Anterior cingulate cortex (tissue), 58 donors: ENCODE measurements at places on chromosomes 4 and X.

- DNase-seq = no peak
These were observed 52.4 kb upstream of the FHL1 start for GRCh38 chrX:136094962-136095361.

- DNase-seq = no peak
These were observed 163.1 kb upstream of the MID1 start for GRCh38 chrX:10783451-10783995.

DNA sequence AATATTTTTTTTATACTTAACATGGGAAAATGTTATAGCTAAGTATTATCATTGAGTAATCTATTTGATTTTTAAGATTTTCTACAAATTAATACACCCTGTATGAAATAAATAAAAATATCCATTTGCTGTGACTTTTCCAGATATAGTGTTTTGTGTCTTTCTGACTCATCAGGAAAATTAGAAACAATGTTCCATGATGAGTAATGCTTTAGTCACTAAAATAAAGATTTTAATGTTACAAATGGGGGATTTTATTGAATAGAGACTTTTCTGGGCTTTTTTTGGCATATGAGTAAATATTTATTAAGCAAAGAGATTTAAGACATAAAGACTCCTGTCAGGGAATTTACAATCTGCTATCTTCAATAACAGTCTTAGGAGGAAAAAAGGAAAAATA, 279.2 kb upstream of the NOCT start:
- DNase-seq = no peak

- no peak for DNase-seq
These were observed 1454.8 kb downstream of the FSTL5 start for GRCh38 chr4:160709026-160709425.

GRCh38 chr4:70183168-70183939, 12.2 kb upstream of the ODAM start:
- DNase-seq = no peak

DNA sequence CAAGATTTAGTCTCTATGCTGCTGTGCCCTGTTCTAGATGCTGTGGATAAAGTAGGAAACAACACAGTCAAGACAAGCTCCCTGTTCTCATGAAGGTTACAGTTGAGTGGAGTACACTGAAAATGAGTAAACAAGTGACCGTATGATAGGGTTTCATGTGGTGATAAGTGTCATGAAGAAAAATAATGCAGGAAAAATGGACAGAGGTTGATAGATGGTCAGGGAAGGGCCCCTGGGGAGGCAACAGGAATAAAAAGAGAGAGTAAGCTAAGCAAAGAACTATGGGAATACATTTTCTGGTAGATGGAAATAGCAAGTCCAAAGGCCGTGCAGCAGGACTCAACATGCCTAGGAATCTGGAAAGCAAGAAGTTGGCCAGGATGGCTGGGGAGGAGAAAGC, 394.0 kb downstream of the DTHD1 start:
- no peak for DNase-seq

- DNase-seq = no peak
These were observed 84.9 kb downstream of the GAB1 start for GRCh38 chr4:143421609-143422008.

GRCh38 chr4:129526812-129527211, 430.9 kb downstream of the C4orf33 start:
- DNase-seq = no peak

DNA sequence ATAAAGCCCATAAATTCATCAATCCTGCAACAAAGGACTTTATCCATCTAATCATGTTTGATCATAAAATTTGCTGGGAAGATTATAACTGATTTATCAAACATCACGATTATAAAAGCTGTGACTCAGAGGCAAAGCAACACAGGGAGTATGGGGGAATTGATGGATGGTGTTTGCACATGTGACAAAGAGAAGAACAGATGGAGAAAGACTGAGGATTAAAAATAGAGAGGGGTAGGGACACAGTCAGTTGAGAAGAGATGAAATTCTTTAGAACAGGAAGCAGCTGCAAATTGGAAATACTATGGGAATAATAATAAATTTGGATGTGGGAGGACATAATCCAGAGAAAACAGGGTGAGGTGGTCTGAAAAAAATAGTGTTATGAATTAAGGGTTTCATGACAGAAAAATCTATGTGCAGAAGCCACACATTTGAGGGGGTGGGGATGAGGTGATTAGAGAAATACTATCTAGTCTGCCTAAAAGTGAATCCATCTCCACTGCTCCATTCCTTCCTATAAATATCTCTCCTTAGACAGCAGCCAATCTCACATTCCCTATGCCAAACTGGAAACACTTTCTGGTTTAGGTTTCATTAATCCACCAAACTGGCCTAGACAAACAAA, 6.2 kb downstream of the PRR32 start:
- DNase-seq = no peak

- no peak for DNase-seq
These were observed 411.9 kb downstream of the GPAT3 start for GRCh38 chr4:83947830-83948193.

- no peak for DNase-seq
These were observed 566.2 kb downstream of the RAPGEF2 start for GRCh38 chr4:159669094-159669493.

DNA sequence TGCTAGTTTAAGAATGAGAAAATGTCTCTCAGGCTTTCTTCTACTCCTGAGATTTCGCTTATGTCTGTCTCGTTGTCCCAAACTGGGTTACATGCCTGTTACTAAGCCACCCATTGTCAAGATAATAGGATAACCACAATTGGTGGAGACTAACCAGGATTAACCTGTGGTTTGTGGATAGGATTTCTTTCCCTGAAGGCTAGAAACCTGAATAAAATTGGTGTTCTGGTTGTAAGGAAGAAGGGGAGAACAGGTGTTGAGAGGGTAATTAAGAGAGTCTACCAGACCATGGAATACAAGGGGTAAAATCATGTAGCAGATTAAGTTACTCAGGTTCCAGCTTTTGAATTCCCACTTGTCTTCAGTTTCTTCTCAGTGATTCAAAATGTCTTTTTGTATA, 225.4 kb downstream of the CPE start:
- DNase-seq = no peak

GRCh38 chr4:139177049-139177868, at the start of gene ELF2:
Gene ELF2 (minus strand): TSS chr4:139177218. CDS start chr4:139137701, 39,517 bp downstream.
- DNase-seq = peak; percentile 60

DNA sequence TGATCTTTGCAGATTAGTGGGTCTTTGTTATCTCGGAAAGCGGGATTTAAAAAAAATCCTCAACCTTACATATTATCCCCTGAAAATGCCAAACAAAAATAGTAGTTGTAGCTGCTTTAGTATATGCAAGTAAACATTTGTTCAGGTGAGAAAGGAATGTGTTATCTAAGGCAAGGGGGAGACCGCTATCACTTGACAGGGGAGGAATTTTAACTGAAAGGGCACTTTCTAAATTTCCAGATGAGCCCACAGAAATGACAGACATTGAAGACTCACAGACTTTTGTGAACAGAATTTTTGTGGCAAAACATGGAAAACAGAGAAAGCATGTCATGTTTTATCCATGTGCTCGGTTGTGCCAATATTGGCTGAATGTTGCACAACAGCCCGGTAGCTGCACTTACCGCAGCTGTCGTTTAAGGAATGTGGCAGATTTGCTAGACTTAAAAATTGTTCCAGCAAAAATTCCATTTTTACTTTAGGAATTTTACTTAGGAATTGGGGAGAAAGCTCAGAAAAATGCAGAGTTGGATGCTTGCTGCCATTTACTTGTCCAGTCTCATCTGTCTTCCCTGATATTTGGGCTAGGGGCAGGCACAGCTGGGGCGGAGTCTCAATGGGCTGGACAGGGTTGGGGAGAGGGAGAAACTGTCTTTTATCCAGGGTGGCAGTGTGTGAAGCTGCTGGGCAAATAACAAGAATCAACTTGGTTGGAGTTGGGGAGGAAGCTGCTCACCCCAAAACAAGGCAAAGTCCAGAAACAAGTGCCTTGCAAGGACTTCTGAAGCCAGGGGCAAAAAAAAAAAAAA, 94.6 kb upstream of the RPS6KA3 start:
- no peak for DNase-seq

DNA sequence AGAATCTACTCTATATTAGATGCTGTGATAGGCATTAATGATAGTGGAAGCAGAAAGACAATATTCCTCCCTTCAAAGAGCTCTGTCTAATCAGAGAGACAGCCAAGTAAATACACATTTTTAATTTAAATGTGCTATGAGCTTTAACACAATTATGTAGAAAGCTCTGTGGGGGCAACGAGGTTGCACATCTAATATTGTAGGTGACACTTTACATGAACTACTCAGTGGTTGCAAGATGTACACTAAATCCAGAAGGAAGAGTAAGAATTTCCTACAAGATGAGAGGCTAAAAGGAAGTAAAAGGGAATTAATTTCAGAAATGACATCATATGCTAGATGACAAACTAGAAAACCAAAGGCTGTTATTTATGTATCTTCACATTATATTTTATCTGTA, 120.9 kb downstream of the SPCS3 start:
- no peak for DNase-seq

DNA sequence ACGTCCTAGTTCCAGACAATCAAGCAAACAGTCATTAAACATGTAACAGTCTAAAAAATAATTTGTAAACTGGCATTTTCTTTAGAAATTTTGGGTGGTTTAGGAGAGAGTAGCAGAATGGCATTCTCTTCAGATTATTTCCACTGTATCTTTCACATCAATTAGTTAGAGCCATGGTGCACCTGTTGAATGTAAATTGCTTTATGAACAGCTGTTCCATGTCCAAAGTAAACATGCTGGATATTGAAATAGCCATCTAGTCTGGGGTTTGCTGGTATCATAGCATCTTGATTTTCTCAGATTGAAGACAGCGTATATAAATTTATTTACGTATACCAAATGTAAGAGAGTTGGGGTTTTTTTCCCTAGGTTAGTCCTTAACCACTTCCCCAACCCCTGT, 143.6 kb downstream of the RCHY1 start:
- no peak for DNase-seq

GRCh38 chr4:24820541-24820940, 25.2 kb downstream of the SOD3 start:
- DNase-seq = no peak

DNA sequence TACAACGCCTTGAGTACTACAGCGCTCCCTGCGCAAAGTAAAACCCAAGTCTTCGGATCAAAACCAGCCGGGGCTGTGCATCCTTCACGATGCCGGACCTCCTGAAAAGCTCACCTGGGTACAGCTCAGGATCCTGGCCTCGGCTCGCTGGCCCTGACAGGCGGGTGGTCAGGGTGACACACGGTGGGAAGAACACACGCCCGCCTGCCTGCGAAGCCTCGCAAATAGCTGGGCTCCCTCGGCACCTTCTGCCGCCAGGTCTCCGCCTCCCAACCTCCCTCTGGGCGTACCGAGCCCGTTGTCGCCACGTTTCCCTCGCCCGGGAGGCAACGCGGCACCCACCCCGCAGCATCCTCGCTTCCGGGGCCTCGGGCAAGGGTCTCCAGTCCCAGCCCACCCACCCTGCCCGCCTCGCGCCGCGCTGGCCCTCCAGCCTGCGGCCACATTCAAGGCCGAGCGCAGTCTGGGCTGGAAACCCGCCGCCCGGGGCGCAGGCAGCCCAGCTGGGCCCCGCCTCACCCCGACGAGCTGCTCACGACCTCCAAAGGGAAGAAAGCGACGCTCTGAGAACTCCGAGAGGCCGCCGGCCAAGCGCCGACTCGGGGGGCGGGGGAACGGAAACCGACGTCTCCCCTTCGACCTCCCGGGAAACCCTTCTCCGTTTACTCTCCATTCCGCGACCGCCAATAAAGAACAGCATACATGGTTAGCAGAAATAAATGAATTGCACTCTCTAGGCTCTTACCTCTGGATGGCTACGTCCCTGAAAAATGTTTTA, 511 bp downstream of the PPM1K start:
- DNase-seq = peak; percentile 75
